ENCODE measurements at places on chromosomes 1 and 21.
A peak's percentile ranks its signal among the peaks of the same experiment; 100 is the strongest.

- no peak for DNase-seq
These were observed 414.3 kb downstream of the AMY1C start for GRCh38 chr1:104163912-104164476.

- DNase-seq = peak; percentile 35
These were observed 950 bp upstream of the EVA1C start for GRCh38 chr21:32411350-32412161.

- DNase-seq = no peak
These were observed 280.7 kb downstream of the TM2D1 start for GRCh38 chr1:61444288-61444687.

DNA sequence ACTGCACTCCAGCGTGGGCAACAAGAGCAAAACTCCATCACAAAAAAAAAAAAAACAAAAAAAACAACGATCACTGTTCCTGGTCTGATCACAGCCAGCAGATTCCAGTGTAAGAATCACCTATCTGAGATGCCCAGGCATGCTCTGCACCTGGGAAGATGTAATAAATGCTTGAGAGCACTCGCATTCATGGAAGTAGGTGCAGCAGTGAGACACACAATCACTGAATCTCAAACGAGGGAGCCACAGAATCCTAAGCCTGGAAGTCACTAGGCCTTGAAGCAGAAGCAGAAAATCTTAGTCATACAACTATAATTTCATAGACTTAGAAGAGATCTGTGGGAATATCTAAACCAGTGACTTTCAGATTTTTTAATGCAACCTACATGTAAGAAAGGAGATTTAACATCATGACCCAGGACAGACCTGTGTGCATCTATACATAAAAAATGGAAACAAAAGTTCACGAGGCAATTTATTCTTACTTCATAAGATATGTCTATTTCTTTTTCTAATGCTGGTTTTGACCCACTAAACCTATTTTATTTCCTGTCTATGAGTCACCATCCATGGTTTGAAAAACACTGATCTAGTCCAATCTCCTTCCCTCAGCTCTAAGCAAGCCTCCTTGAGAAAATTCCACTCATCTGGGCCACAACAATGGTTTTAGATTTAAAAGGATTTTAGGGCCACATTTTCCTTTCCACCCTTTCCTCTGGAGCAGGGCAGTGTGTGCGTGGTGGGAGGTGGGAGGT, 30.4 kb downstream of the RIMS3 start:
- no peak for DNase-seq

DNA sequence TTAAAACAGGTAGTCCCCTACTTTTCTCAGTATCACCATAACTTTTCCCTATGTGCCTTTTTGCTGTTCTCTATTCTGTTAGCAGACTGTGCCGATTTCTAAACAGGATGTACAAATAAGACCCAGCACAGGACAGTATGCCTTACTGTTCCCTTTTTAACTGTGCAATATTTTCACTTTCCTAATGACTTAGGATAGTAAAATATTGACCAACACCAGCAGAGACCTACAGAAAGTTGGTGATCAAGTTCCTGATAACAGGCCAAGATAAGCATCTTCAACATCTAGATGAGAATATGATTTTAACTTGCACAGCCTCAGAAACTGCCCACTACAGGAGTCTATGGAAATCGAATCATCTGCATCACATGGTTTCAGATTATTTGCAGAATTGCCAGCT, 42.0 kb downstream of the ADSS2 start:
- DNase-seq = no peak

DNA sequence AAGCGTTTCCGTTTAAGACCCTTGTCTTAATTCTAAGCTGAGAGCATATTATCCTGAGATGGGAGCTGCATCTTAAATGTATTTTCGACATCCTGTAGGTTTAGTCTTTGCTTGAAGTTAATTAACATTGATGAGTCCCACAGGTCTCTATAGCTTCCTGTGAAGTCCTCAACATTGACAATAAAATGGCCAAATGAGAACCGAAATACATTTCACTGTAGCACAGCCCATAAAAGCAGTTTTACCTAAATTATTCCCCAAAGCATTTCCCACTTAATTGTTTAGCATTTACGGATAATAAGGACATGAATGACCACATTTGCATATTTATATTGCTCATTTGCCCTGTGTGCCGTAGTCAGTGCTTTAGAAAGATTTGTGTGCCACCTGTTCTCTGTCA, 116.4 kb downstream of the CRB1 start:
- no peak for DNase-seq

DNA sequence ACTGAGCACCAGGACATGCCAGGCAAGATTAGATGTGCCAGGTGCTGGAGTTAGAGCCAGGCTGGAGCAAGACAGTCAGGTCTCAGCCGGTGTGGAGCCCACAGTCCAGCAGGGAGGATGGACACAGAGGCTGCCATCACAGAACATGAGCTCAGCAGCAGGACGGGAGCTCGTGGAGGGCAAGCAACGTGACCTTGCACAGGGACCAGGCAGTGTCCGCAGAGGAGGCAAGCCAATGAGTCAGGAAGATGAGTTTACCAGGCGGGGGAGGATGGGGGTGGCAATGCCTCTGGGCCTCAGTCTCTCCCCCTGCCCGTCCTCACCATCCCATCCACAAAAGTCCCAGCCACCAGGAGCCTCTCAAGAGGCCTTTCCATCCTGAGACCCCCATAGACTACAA, 20.7 kb upstream of the ZC3H12A start:
- DNase-seq = no peak

DNA sequence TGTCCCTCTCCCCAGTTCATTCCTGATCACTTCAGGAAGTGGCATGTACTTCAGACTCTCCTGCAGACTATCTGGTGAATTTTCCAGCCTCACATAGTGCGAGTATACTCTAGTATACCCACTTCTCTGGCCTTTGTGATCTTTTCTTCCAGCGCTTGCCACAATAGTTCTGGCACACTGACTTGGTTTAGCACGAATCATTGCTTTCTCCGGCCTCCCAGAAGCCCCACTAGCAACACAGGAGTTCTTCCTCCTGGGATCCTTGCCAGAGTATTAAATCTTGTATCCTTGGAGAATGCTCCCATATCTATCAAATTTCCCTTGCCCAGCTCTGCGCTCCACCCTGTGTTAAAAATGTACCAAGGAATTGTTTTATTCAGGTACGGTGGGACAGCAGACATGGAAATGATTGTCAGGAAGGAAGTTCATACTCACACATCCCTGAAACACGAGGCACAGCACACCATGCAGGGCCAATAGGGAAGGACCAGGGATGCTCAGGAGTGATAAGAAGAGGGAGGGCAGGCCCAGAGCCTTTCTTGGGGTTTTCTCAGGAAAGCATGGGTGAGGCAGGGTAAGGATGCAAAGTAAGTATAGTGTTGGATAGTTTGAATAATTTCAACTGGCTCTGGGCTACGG, 136.7 kb downstream of the ADSS2 start:
- DNase-seq = no peak

- DNase-seq = peak; percentile 89
These were observed at the start of gene HMGN1 for GRCh38 chr21:39348355-39349210. HMGN1 (minus strand) TSS chr21:39349088; CDS start chr21:39348917, 171 bp downstream.

DNA sequence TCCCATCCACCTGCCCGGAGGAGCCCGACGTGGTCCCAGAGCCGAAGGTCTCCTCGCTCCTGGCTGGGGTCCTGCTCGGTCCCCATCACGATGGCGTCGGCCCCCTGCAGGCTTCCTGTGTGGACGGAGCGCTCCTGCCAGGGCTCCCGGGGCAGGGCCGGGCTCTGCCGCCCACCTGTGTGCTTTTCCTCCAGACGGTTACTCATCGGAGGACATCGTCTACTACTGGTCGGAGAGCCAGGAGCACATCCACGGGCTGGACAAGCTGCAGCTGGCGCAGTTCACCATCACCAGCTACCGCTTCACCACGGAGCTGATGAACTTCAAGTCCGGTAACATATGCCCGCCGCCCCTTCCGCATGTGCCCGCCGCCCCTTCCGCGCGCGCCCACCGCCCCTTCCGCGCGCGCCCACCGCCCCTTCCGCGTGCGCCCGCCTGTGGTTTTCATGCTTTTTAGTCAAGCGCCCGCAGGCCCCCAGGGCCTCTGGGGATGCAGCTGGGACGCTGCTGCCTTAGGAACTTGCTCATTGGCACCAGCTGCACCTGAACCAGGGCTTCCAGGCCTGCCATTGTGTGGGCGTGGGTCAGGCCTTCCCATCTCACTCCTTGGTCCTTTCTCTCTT, 8.9 kb downstream of the GABRD start:
- DNase-seq = no peak

GRCh38 chr1:51328926-51329325, 1.4 kb downstream of the TTC39A start:
- no peak for DNase-seq

GRCh38 chr1:62185677-62186076, 9.0 kb upstream of the L1TD1 start:
- DNase-seq = no peak

GRCh38 chr1:14742181-14742980, 143.9 kb downstream of the KAZN start:
- DNase-seq = no peak

DNA sequence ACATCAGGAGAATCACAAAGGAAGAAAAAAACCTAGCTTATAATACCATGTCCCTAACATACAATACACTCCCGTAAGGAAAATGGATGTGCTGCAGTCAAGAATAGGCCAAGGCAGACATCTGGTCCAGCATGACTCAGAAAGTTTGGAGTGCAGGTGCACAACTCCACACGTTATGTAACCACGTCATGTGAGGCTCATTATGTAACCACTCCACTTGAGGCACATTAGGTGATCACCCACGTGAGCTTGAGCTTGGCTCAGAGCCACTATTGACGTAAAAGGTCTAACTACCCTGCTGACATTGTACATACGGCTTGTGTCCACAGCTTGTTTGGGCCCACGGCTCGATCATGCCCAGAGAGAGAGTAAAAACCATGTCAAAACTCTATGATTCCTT, 99.8 kb upstream of the C1orf21 start:
- no peak for DNase-seq

DNA sequence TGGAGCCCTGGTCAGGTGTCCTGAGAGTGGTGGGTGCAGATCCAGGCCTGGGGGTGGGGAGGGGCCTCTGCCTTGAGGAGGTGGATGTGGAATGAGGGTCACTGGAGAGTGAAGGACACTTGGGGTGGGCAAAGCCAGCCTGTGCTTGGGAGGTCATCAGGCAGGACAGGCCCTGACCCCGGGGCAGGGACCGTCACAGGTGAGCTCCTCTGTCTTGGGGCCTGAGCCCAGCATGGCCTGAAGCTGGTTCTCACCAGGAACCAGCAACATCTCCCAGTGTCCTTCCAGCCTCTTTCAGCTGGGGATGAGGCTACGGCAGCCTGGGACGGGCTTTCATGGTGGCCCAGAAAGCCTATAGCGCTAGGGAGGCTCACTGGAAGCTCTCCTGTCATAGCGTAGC, 831 bp upstream of the KRTAP10-2 start:
- no peak for DNase-seq

- peak; percentile 14 for DNase-seq
These were observed 7.6 kb downstream of the RASSF5 start for GRCh38 chr1:206514813-206515387.

DNA sequence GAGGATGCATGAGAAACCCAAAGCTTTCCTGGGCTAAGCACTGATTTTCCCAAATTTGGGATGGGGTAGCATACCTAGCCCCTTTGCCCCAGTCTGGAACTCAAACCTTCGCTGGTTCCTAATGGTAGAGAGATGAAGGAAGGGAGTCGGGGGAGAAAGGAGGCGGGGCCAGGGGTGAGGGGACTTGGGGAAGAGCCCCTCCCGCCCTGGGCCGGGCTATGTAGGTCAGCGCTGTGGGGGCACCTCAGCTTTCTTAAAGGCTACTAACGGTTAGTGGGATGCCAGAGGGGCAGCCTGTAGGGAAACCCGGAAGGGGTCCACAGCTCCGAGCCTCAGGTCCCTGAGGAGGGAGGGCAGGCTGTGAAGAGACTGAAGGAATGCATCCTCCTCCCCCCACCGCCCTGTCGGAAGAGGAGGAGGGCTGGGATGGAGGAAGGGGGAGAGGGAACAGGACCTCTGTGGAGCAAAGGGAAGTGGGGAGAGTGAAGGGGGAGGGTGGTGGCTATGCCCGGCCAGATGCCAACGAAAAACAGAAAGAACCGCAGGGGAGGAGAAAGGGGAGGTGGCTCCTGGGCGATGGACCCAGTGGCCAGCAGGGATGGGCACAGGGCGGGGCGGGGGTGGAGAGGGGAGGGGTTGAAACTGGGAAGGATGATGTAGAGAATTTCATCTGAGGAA, 1.3 kb downstream of the CADM3 start:
- DNase-seq = no peak

GRCh38 chr1:1157914-1158710, 15.6 kb upstream of the TTLL10 start:
- peak; percentile 10 for DNase-seq

GRCh38 chr21:43865540-43866259, 677 bp downstream of the AGPAT3 start:
- DNase-seq = peak; percentile 36

DNA sequence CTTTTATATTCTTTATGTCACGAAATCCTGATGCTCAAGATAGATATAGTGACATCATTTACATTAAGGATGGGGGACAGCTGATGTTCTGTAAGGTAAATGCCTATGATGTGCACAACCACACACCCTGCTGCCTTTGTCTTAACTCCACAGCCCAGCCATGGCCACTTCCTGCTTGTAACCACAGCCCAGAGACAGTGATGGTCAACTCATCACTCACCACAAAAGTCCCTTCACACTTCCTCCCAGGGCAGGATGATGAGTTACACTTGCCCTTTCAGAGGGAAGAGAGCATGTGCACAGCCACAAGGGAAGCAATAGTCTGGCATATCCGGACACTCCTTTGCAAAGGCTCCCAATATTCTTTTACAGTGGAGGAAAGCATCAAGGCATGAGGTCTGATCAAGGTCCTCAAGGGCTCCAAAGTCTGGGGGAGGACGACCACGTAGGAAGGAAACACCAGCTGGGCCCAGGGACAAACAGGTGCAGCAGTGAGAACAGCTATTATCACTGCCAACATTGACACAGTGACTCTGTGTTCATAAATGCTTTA, 53.8 kb downstream of the PLPP3 start:
- peak; percentile 64 for DNase-seq

GRCh38 chr1:204188959-204189639, 7.2 kb downstream of the KISS1 start:
- DNase-seq = no peak

GRCh38 chr1:15088281-15088971, 65.1 kb upstream of the TMEM51 start:
- no peak for DNase-seq
